H1 (cell line): ENCODE measurements at places on chromosomes 7 and 10. TPM values are rescaled to one million over a fixed set of nuclear protein-coding genes. Genes with fewer than 3 reads are reported as not detected.

DNA sequence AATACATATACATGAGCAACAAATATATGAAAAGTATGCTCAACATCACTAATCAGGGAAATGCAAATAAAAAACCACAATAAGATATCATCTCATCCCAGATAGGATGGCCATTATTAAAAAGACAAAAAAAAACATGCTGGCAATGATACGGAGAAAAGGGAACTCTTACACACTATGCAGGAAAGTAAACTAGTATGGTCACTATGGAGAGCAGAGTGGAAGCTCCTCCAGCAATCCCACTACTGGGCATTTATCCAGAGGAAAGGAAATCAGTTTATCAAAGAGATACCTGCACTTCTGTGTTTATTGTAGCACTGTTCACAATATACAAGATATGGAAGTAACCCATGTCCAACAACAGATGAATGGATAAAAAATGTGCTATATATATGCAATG, 217.5 kb downstream of the SDK1 start:
- no peak overlapping the region for H3K4me3 ChIP-seq
- no peaks in the 10 kb centered on the region for H3K27me3 ChIP-seq
- H3K4me1 ChIP-seq = 0 out of 2 replicates have a peak, but pooled peaks cover 4% of the 10 kb centered on the region
- H3K27ac ChIP-seq = no peak overlapping the region
- DNase-seq = no peak

The SLC26A5 gene
- total RNA-seq = 0.24 and 0.40 TPM in 2 replicates

The FRMD4A gene
- 37.2 and 39.6 TPM in 2 replicates for total RNA-seq

DNA sequence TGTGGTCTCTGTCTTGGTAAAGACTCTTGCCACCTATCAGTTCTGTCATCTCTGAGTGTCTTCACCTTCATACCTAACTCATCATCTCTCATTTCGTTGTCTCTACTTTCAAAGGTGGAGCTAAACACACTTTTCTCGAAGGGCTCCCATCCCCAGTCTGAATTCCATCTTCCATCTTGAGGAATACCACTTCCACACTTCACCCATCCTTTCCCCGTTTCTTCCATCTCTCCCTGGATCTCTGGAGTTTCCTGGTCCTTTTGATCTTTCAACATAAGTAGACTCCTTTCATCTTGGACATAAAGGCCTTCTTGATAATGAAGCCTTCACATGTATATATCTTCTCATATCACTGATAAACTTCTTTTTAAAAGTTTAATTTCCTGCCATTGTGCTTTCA, 120.8 kb upstream of the NOBOX start:
- no peaks in the 10 kb centered on the region for H3K36me3 ChIP-seq
- no peak overlapping the region for H3K27ac ChIP-seq
- no peaks in the 10 kb centered on the region for H3K4me1 ChIP-seq
- DNase-seq = no peak
- H3K27me3 ChIP-seq = no peaks in the 10 kb centered on the region

- no peaks in the 10 kb centered on the region; the same call in 1 of the 2 replicates for H3K4me1 ChIP-seq
- no peak for DNase-seq
- no peak overlapping the region for H3K27ac ChIP-seq
Measured at GRCh38 chr7:30907527-30908267, 4.0 kb upstream of the AQP1 start.

- H3K27me3 ChIP-seq = no peaks in the 10 kb centered on the region
- H3K4me1 ChIP-seq = peaks cover 5% of the 10 kb centered on the region
- no peak overlapping the region for H3K4me3 ChIP-seq
- no peak overlapping the region for H3K27ac ChIP-seq
Measured at GRCh38 chr7:52635021-52635420, 400.4 kb upstream of the POM121L12 start.

DNA sequence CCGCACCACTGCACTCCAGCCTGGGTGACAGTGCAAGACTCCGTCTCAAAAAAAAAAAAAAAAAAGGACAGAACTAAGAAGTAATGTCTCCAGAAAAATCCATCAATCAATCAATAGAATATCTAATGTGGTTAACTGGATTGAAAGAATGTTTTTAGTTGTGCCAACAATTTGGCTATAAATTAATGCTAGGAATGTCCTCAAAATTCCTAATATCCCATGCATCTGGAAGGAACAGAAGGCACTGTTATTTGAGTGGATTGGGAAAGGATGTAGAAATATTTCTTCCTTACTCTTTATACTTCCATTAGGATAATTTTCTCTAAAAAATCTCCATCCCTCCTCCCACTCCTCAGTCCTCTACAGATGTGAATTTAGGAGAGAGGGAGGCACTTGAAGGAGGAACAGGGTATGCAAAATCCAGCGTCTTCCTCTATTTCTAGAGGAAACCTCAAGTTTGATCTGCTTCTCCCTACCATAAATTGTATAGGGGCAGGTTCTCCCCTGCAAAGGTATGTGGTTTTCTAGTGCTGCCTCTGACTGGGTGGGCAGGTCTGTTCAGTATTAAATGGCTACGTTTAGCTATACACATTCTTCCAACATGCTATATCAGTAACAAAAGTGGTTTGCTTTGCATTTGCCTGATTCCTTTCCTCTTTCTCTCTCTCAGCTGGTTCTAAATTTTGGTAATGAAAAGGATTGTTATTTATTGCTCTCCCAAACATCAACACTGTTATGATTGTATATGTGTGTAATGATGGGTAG, 54.1 kb downstream of the RNLS start:
- DNase-seq = no peak
- H3K4me3 ChIP-seq = no peak overlapping the region
- H3K27ac ChIP-seq = no peak overlapping the region
- H3K27me3 ChIP-seq = no peaks in the 10 kb centered on the region

GRCh38 chr10:78729366-78729765, 339.4 kb upstream of the ZMIZ1 start:
- no peaks in the 10 kb centered on the region for H3K27me3 ChIP-seq
- no peak overlapping the region for H3K4me3 ChIP-seq
- no peak overlapping the region for H3K27ac ChIP-seq
- no peaks in the 10 kb centered on the region for H3K36me3 ChIP-seq
- no peaks in the 10 kb centered on the region for H3K4me1 ChIP-seq

GRCh38 chr7:128170461-128170860, 70.6 kb upstream of the LEP start:
- no peak for DNase-seq
- H3K4me1 ChIP-seq = no peaks in the 10 kb centered on the region
- H3K27me3 ChIP-seq = peaks cover 56% of the 10 kb centered on the region

- no peak overlapping the region for H3K4me3 ChIP-seq
- no peak overlapping the region for H3K27ac ChIP-seq
- peaks cover 2% of the 10 kb centered on the region for H3K4me1 ChIP-seq
- DNase-seq = no peak
- H3K36me3 ChIP-seq = no peaks in the 10 kb centered on the region
- no peaks in the 10 kb centered on the region for H3K27me3 ChIP-seq
Measured at GRCh38 chr7:21365866-21366624, 61.8 kb upstream of the SP4 start.

The MGAM2 gene
- total RNA-seq = not detected in 2 replicates
